ENCODE measurements at places on chromosomes 3 and 15.

DNA sequence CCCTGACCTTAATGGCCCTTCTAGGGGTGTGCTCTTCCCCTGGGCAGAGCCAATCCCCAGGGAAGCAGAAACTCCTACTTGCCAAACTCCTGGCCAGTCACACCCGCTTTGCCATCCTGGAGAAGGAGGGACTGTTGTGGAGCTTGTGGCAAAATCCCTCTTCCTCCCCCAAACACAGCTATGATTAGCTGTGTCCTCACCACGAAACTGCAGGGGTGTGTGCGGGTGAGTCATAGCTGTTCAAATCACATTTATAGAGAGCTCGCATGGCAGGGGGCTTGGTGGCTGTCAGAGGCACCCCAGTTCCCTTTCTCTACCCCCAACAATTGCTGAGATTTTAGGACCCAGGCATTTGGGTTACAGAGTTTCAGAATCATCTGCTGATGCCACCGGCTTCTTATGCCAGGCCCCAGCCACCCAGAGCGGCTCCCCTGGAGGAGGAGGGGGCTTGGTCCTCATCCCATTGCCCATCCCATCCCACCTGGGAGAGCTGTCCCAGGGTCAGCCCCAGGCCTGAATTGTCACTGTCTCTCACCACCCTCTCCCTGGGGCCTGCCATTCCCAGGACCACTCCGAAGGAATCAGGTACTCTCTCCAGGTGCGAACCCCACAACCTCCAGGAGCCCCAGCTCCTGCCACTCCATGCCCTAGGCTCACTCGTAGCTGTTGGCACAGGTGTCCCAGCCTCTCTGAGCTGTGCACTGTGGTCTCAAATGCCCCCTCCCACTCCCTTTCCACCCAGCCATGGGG is 28.8 kb upstream of the MAGEF1 start:
- DNase-seq: no peak

GRCh38 chr3:14162178-14162577 is 16.2 kb downstream of the XPC start:
- no peak for DNase-seq

DNA sequence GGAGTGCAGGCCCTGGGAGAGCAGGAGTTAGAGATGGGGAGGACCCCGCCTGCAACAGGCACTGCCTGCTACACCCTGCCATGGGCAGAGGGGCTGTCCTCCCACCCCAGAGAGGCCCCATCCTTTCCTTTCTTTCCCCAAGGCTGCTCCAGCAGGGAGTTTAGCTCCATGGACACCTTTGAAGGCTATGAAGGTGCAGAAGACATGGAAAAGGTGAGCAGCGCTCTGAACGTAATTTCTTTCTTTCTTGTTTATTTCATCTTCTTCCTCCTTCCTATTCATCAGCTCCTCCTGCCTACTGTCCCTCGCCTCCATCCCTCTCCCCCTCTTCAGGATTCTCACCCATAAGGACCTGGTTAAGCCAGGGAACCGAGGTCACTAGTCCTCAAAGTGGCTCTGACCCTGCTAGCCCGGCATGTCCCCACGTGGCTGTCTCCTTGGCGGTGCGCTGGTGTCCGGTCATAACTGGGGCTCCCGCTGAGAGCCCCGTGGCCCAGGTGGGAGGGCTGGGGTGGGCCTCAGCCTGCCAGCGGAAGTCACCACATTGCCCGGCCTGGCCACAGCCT is 16.0 kb upstream of the ADIPOQ start:
- DNase-seq: no peak

DNA sequence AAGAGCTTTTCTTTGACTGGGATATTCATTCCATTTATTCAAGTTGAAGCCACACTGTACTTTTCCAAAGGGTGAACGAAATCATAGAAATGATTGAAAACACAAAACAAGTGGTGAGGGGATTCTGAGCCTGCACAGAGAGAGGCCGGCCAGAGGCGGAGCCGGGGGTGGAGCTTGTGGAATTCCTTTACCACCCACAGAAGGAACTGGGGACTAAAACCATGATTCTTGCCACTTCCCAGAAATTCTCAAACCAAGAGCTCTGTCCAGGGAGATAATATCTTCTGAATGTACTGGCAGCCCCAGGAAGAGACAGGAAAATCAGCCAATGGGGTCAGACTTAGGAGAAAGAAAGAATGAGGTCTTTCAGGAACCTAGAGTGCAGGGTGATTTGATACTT is 20.8 kb downstream of the FBN1 start:
- DNase-seq: no peak

DNA sequence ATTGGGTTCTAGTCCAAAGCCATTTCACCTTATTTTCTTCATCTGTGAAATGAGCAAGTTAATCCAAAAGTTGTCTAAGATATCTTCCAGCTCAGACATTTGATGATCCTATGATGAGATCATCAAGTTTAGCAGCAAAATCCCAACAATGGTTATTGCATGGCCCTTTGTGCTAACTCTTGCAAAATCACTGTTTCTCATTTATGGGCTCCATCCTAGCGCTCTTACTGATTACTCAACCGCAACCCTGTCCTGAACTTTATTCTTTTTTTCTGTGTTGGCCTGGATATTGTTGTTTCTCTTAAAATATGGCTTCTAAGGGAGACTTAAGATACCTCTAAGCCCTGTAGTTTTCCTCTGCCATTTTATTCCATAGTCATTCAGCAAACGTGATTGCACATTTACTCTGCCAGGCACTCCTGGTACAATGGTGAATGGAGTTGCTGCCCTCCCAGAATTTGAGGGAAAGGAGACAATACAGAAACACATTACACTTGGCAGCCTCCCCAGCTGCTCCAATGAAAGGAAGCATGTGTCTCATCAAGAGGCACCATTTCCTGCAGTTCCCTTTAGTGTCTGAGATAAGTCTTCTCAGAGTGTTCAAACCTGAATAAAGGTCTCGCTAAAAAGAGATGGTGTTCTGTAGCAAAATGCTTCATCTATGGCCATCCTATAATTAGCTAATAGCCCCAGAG is 4.4 kb downstream of the GXYLT2 start:
- peak; percentile 78 for DNase-seq

DNA sequence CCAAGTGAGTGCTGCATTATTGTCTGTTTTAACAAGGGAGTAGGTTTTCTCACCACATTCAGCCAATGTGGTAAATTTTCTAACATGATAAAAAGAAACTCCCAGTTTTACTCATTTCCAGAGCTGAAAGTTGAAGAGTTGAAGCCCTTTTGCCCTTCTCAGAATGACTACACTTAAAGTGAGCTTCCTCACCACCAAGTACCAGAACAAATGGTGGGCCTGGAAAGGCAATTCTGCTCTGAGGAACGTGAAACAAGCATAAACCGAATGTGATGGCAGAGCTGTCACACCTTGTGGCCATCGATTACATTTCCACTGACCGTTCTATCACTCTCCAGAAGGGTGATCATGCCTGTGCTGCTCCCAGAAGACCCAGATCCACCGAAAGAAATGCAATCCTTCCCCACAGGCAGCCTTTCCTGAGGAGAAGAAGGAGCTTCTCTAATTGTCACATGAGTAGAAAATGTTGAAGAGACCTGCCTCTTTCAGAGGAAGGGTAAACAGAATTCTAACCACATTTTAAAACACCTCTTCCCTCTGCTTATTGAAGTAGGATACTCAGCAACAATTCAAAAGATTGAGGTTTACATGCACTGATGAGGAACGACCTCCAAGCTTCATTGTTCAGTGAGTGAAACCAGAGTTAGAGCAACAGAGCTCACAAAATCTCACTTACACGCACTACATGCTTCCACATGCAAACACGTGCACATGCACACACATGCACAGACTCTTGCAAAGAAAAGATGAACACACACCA is 21.4 kb upstream of the CCR9 start:
- no peak for DNase-seq

GRCh38 chr15:99986297-99987118 is 253.3 kb upstream of the LYSMD4 start:
- DNase-seq: no peak

Data from right lung (tissue), 10 donors.